ENCODE measurements at places on chromosomes 2 and 18.

DNA sequence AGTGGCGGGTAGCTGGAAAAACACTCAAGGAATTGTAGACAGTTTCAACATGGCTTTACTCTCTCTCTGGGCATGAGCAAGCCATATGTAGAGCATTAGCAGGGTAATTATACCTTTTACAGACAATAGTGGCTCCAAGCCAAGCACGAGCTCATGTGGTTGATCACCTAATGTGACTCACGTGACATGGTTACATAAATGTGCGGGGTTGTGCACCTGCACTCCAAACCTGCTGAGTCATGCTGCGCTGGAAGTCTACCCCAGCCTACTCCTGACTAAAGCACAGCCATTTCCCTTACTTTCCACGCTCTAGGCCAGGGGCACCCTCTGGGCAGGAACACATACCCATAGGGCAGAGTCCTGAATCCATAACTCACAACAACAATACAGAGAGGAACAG is 232.8 kb downstream of the MBD5 start:
- peak; percentile 4 for DNase-seq

- DNase-seq, result no peak
Measured at GRCh38 chr2:202717598-202718310, 83.0 kb downstream of the FAM117B start.

GRCh38 chr2:109032229-109032820 is 43.3 kb upstream of the EDAR start:
- no peak for DNase-seq

DNA sequence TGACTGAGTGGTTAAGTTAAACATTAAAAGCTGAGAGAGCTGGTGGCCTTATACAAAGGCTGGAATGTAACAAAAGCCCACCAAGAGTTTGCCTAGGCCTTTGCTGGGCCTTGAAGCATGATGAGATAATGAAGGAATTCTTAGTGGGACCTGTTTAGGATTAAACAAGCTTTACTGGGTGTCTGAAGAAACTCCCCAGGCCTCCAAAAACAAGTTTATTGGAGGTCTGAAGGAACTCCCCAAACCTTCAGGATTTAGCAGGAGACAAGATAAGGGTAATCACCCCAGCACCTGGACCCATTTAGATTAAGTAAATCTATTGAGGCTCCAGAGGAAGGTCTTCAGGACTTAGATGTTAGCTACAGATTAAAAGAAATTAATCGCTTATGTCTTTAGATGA is 18.7 kb downstream of the PCARE start:
- no peak for DNase-seq
